Cortex of kidney (tissue), 1 donor: ENCODE measurements at places on chromosomes 4 and X.

DNA sequence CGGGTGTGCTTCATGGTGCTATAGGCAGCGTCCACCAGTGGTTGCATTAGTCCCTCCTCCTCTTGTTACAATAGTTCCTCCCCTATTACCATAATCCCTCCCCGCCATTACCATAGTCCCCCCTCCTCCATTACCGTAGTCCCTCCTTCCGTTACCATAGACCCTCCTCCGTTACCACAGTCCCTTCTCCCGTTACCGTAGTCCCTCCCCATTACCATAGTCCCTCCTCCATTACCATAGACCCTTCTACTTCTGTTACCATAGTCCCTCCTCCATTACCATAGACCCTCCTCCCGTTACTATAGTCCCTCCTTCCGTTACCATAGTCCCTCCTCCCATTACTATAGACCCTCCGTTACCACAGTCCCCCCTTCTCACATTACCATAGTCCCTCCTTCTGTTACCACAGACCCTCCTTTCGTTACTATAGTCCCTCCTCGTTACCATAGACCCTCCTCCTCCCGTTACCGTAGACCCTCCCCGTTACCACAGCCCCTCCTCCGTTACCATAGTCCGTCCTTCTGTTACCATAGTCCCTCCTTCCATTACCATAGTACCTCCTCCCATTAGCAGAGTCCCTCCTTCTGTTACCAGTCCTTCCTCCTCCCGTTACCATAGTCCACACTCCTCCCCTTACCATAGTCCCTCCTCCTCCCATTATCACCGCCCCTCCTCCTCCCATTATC lies 129.6 kb downstream of the DHRSX start:
- no peak for DNase-seq

- DNase-seq, result no peak
Observed at GRCh38 chr4:11532138-11532537, 103.4 kb upstream of the HS3ST1 start.

DNA sequence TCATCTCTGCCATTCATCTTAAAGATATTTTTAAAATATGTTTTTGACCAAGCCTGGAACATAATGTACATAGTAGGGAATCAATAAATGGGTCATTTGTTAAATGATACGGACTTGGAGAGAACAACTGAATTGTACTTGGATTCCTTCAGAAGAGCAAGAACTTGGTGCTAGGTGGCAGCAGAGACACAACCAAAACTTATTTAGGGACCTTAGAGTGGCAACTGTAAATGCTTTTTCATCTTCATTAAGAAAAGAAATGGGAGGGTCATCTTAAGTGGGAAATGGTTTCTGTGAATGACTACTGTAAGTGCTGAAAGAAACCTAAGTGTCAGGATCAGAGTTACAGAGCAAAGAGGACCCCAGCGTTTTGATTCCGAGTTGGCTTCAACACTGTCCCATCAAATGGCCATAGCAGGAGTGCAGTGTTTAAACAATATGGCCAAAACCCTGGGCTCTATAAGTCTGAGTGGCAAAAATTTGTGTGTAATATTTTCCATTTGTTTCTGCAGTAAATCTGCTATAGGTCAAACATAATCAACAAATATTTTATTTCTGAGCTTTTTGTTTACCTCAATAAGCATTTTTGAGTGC lies 213.6 kb downstream of the PALLD start:
- DNase-seq, result no peak

DNA sequence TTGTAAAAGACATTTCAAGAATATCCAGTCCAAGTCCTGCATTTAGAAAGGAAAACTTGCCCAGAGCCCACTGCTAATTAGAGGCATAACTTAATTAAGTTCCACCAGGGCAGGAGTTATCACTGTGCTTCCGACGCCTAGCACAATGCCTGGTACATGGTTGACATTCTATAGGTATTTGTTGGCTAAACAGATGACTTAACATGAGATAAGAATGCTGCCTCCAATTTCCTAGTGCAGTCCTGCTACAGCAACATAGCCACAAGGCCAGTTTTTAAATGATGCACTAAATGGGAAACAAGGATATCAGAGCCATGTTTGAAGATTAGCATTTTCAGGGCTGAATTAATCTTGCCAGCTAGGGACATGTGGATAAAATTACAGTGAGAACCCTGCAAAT lies 164.1 kb downstream of the RASL11B start:
- DNase-seq, result no peak

- no peak for DNase-seq
Observed at GRCh38 chrX:13357925-13358324, 38.1 kb upstream of the ATXN3L start.

DNA sequence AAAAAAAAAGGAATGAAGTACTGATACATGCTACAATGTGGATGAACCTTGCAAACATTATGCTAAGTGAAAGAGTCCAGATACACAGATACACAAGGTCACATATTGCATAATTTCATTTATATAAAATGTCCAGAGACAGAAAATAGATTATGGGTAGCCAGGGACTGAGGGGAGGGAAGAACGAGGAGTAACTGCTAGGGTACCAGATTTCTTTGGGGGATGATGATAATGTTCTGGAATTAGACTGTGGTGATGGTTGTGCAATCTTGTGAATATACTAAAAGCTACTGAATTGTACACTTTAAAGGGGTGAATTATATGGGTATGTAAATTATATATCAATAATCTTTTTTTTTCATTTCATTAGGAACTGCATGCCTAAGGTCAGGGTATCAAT lies 20.8 kb upstream of the AP1AR start:
- DNase-seq, result no peak

GRCh38 chrX:45668686-45669443 lies 468.2 kb upstream of the DIPK2B start:
- DNase-seq, result no peak

- no peak for DNase-seq
Observed at GRCh38 chr4:152558396-152558795, 22.5 kb upstream of the FBXW7 start.

- DNase-seq, result no peak
Observed at GRCh38 chr4:100828986-100829685, 311.3 kb upstream of the EMCN start.

- DNase-seq, result no peak
Observed at GRCh38 chr4:189436207-189436606, 504.5 kb upstream of the FRG1 start.

DNA sequence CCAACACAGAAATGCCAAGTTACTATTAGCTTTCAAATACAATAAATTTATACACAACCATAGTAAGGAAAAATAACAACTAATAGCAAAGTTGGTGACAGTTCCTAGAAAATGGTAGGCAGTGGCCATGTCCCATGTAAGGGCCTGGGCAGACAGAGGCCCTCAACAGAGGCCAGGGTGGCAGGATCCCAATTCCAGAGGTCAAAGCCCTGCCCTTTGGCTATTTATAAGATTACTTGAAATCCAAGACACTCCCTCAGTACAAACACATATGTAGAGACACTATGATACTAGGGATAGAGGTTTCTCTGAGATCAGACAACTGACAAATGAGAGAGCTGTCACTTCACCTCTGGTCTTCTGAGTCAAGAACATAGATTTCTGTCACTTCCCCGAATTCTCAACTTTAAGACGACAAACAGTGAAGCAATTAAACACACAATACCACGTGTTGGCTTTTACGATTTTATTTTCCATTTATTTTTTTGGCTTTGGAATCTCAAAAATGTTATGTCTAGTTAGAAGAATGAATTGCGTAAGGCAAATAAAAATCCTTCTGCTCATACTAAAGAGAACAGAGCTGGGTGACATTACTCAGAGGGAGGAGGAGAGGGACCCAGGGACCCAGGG lies 16.3 kb upstream of the MAOB start:
- no peak for DNase-seq

- DNase-seq, result no peak
Observed at GRCh38 chrX:12767856-12768255, 23.4 kb upstream of the PRPS2 start.

DNA sequence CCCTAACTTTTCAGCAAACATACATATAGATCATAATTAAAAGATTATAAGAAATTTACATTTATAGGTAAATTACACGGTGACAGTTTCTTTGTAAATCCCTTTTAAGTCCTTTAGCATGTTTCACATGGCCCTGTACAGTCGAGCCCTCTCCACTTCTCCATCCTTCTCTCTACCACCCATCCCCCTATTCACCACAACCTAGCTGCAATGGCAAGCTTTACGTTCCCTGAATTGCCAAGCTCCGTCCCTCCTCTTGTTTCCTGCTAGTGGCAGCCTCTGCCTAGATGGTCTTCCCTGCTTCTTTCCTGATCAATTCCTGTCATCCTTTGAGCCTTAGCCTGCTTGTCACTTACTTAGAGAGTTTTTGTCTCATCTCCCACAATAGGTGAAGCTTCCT lies 116.2 kb downstream of the TMA16 start:
- DNase-seq, result no peak

DNA sequence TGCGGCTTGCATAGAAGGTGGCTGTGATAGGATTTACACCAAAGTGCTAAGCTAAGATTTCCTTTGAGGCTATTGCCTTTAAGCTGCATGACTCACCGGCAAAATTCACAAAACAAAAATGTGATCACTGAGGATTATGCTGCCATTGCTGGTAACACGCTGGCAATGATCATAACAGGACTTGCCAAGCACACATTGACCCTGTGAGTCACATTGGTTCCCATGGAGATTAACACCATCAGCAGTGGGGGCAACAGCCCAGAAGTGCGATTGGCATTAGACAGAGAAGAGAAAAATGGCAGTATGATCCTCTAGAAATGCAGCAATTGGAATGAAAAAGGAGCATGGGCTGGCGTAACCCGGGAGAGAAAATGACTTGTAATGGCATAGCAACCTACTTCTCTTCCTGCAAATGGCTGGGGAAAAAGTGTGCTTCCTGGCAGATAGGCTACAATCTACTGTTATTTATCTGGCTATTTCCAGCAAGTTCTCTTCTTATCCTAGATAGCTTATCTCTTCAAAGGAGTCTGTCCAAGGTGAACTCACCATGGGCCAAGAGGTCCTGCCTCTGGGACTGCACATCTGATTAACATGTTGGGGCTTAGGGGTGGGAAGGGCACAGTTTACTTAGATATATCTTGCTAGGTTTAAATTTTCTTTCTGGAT lies 314.2 kb upstream of the IGFBP7 start:
- DNase-seq, result no peak

DNA sequence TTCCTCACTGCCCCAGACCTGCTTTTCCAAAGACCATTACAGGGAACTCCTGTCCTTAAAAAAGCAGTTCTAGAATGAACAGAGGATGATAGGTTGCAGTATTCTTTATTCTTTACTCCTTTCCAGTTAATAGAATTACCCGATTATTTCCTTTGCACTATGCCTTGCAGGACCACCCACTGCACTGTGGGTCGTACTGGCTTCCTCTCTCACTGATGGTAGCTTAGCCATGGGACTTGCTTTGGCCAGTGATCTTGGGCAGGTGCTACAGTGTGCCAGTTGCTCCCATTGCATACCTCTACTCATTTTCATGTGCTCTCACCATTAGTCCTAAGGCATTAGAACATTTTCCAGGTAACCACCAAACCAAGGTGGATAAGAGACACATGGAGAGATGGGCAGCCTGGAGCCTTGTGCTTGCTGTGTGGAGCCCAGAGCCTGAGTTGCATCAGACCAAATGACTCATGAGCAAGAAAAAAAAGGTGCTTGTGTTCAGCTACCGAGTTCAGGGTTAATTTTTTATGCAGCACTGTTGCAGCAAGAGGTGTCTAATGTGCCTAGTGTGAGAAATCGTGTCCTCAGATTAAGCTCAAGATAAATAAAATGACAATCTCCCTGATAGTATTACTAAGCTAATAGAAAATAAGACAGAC lies 7.6 kb upstream of the UNC5C start:
- DNase-seq, result no peak

- no peak for DNase-seq
Observed at GRCh38 chrX:68822641-68823410, 6.0 kb upstream of the EFNB1 start.

- peak; percentile 3 for DNase-seq
Observed at GRCh38 chrX:101078716-101079598, at the start of gene TMEM35A. TMEM35A (plus strand) TSS chrX:101078879; CDS start chrX:101079003, 124 bp downstream.

DNA sequence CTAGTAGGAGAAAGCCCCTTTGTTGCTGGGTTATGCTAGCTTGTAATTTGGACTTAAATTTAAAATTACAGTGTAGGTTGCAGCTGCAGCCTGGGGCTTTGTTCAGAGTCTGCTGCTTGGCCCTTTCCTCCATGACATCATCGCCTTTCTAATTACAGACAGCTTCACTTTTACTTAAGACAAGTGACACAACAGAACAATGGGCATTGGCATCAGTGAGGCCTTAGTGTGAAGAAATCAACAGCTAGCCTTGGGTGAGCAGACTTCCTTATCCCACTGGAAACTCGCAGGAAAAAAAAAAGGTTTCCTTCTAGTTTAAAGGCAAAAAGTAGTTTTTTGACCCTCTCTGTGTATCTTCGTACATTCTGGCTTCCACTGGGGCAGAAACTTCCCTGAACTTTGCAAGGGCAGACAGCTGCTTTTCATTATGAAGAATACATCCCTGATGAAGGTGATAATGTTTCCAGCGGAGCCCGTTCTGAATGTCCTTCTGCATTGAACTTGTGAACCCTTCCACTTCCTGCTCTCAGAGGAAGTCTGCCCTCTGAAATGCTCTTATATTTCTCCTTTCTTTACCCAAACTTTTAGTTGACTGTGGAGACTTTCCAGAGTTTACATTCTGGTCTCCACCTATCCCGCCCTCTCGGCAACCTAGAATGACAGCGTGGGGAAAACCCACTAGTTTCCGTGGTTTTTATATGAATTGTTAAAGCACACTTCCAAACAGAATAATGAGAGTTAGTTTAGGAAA lies 123.2 kb upstream of the FAM9C start:
- DNase-seq, result no peak

DNA sequence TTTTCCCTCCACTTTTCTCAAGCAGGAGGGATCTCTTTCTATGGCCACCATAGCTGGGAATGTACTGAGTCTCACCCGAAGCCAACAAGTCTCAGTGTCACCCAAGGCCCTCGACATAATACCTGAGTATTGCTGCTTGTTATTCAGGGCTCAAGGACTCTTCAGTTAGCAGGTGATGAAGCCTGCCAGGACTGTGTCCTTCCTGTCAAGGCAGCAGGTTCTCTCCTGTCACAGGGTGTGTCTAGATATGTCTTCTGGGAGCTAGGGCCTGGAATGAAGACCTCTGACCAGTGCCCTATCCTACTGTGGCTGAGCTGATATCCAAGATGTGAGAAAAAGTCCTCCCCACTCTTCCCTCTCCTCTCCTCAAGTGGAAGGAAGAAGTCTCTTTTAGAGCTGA lies 391.0 kb upstream of the DIPK2B start:
- no peak for DNase-seq

GRCh38 chr4:5215321-5215720 lies 164.0 kb downstream of the STK32B start:
- no peak for DNase-seq

DNA sequence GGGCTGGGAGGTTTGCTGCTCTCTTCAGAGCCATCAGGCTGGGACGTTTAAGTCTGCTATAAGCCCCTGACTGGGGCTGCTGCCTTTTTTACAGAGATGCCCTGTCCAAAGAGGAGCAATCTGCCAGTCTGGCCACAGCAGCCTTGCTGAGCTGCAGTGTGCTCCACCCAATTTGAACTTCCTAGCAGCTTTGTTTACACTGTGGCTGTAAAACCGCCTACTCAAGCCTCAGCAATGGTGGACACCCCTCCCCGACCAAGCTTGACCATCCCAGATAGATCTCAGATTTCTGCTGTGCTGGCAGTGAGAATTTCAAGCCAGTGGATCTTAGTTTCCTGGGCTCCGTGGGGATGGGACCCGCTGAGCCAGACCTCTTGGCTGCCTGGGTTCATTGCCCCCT lies 40.7 kb downstream of the SPATA18 start:
- no peak for DNase-seq
